HCT116 (cell line): ENCODE measurements at places on chromosomes 2 and 18. TPM values are rescaled to one million over a fixed set of nuclear protein-coding genes. Genes with fewer than 3 reads are reported as not detected.

The RAMP1 gene
- 23.4 TPM for total RNA-seq

The ARHGEF4 gene
- 26.6 TPM for total RNA-seq

The GNAL gene
- total RNA-seq, result 4.6 TPM

- DNase-seq, result no peak
These were observed 106.5 kb downstream of the SMC6 start for GRCh38 chr2:17646838-17647701.
